ENCODE measurements at places on chromosomes 2 and 18.

DNA sequence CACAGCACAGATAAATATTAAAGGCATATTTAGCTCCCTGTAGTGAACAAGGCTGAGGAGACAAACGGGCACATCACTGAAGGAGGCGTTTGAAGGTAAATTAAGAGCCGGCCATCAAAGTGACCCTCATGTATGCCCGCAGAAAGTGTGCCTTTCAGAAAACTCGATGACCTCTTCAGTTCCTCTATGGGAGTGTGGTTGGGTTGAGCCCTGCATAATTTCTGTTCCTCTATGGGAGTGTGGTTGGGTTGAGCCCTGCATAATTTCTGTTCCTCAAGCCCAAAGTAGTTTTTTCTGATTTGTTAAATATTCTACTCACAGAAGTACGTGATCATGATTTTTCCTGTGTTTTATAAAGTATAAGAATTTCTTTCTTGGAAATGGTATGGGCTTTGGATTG is 568.5 kb downstream of the TSN start:
- no peak for DNase-seq

DNA sequence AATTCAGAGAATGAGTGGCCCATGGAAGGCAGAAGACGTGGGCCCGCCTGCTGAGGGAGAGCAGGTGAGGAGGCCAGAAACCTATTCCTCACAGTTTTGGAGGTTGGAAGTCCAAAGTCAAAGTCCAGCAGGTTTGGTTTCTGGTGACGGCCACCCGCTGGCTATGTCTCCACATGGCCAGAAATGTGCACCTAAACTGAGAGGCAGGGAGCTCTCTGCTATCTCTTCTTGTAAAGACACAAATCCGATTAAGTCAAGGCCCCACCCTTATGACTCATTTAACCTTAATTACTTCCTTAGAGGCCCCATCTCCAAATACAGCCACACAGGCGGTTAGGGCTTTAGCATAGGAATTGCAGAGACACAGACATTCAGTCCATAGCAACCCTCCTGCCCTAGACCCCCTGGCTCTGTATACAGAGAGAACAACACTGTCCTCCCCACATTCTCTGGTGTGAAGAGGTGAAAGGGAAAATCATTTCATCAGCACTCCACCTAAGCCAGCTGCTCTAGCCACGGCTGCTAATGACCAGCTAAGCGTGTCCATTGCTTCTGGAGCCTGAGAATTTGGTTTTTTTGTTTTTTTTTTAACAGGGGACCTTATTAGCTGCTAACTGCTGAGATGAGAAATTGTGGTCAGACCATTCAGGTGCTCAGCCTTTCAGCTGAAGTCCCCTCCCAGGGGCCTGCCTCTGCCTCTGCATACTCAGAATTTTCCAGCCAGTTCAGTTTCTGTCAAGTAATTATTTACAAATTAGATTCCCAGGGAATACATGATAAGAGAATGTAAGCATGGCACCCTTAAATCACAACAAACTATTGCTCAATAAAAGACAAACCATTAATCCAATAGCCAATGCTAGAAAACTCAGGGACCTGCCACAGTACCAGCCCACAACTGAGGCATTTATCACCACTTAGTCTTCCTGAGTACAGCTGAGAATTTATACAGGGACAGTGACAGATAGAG is 368.7 kb upstream of the ID2 start:
- no peak for DNase-seq

DNA sequence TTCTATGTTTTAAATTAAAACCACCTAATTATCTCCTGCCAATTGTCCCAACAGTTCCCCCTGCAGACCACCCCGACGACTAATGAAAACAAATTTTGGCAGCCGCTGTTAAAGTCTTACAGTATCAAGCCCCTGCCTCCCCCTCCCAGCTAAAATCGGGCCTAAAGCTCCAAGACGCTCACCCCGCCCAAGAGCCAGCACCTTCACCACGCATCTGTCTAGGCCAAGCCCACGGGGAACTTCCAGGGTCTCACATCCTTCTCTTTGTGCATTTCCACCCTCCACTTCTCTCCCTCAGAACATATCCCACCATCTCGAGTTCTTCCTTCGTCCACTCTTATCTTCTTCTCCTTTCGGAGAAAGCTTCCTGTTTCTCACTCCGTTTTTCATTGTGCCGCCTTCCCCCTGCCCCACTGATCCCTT is 445 bp downstream of the PRPF40A start:
- no peak for DNase-seq

- DNase-seq, result no peak
Observed at GRCh38 chr2:113977060-113977659, 87.3 kb downstream of the ACTR3 start.

DNA sequence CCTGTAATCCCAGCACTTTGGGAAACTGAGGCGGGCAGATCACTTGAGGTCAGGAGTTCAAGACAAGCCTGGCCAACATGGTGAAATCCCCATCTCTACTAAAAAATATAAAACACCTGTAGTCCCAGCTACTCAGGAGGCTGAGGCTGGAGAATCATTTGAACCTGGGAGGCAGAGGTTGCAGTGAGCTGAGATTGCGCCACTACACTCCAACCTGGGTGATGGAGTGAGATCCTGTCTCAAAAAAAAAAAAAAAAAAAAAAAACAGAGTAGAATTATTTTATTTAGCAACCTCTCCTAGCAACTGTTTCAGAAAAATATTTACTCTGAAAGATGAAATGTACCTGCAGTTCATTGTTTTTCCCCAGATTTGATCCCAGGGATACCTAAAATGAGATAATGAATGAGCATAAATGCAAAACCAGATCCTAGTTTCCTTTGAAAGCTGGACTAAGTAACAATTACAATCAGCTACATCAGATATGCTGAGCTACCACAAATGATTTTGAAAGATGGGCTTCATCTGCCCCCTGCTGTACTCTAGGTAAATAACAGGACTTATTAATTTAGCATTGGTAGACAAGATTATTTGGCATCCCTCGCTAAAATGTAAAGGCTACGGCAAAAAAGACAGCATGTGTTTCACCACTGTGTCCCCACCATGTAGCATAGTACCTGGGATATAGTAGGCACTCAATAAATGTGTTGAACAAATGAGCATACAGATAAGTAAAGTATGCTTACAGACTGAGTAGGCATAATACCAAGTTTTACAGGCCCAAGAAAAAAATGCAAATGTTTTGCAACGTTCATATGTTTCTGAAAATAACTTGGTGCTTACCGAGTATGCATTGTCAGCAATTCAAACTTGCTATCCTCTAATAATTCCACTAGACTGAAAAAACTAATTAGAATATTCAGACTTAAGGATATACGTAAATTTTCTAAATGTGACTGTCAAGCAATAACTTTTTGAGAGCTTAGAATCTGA is 102.5 kb downstream of the ATL2 start:
- no peak for DNase-seq

DNA sequence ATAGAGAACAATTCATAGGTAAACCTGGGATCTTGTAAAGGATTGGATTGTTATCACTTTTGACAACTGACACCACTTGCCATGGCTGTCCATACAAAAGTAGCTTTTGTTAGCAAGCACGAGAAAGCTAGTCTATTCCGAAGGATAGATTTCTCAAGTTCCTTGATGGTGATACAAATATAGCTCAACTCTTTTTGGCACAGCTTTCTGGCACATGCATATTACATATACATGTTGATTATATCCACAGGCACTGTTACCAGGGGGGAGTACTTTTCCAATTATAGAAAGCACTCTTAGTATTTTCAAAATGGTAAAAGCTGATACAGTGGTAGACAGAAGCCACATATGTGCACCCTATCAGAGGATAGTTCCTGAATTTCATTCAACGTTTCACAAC is 168.9 kb downstream of the UPP2 start:
- no peak for DNase-seq

DNA sequence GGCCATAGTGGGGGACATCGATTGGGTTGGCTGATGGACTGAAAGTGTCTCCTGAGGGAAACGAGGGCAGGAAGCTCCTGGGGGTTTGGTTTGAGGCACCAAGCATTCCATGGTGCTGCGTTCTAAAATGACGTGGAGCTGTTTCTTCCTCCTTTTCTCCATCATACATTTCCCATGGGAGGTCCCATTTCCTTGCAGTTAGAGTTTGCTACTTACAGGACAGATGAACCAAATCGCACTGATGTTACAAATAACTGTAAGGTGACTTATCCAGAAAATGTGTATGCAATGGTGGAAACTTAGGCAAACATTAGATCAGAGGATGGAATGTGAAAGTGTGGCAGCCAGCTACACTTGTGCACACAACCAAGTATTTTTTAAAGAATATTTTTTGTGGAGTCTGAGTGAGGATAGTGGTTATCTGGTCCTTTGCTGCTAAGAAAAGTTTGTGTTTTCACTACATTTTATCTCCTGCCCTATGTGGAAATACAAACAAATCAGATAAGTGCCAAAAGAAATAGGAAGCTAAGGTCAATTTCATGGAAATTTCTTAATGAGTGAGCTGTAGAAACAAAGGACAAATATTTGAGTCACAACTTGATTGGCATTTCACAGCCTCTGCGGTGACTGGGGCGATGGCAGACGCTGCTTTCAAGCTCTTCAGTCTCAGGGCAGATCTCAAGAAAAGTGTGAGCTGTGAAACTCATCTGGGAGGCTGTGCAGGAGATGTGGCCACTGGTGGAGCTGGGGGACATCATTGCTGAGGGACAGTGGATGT is 256.2 kb downstream of the TSN start:
- DNase-seq, result no peak

GRCh38 chr2:216545359-216545758 is 46.7 kb downstream of the RPL37A start:
- no peak for DNase-seq

DNA sequence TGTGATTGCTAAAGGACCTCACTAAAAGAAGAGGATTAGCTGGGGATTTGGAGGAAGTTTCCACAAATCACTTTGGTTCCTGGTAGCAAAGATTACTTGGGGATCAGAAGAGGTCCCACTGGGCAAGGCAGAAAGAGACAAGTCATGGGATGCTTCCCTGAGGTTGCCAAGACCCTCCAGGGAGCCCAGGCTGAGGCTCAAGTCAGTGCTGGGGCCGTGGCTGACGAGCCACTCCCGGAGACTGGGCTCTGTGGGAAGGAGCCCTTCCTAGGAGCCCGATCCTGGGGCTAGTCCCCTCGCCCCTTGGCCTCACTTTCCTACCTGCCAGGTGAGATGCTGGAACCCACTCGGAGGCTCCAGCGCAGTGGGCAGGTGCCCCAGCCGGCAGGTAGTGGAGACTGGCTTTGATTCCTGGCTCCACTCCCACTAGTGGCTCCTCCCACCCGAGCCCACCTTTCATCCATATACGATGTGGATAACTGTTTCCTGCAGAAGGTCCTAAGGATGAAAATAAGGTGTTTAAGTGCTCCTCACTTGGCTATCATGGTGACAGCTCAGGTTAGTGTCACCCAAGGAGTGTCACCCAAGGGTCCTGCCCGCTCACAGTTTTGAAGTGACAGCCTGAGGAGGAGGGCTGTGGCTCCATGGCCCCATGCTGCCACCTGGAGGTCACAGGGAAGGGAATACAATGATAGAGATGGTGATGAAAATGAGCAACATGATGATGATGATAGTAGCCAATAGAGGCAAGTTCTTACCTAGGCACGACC is 100.5 kb downstream of the CAPN13 start:
- peak; percentile 44 for DNase-seq

DNA sequence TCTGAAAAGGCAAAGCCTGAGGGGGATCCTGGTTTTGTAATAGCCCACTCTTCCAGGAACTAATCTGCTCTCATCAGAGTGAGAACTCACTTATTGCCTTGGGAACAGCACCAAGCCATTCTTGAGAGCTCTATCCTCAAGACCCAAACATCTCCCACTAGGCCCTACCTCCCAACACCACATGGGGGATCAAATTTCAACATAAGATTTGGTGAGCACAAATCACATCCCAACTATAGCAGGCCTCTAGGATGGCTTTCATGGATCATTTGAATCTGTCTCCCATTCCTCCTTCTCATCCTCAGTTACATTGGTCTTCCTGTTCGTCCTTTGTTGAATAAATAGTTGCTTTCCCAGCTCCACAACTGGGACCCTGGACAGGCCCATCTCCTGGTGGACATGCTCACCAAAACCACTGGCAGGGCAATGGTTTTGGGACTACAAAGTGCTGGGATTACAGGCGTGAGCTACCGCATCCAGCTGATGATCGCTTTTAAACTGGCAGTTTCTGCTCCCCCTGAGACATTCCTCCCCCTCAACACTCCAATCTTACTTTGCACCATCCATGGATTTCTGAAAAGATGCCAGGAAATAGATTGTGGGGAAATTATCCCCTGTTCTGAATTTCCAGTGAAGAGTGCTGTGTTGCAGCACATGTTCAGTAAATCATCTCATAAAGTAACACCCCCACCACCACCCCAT is 42.6 kb downstream of the MCFD2 start:
- DNase-seq, result no peak

DNA sequence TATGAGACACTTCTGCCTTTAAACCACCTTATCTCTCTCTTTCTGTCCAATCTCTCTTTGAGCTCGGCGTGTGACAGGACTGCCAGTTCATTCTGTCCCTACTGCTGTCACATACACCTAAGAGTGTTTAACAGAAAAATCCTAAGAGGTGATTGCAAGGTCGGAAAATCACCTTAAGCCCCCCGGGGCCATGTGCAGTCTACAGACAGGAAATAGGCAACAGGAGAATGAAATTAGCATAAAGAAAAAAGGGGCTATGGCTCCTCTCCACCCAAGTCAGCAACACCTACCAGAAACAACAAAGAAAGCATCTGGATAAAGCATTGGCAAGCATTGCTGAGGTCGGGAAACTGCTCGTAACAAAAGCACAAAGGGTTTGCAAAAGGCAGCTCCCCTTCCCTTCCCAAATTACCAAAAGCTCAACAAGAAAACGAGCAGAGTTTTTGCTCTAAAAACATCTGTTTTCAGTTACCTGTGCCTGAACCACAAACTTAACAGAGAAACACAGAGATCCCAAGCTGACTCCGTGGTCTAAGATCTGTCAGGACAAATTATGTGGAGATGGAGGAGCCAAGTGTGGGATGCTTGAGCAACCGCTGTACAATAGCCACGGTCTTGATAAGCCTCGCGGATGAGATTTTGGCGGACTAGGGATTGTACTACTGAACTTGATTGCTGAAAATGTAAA is 30.4 kb downstream of the ANKRD44 start:
- DNase-seq, result no peak

GRCh38 chr2:35184471-35184870 is 1171.1 kb upstream of the CRIM1 start:
- DNase-seq, result no peak

DNA sequence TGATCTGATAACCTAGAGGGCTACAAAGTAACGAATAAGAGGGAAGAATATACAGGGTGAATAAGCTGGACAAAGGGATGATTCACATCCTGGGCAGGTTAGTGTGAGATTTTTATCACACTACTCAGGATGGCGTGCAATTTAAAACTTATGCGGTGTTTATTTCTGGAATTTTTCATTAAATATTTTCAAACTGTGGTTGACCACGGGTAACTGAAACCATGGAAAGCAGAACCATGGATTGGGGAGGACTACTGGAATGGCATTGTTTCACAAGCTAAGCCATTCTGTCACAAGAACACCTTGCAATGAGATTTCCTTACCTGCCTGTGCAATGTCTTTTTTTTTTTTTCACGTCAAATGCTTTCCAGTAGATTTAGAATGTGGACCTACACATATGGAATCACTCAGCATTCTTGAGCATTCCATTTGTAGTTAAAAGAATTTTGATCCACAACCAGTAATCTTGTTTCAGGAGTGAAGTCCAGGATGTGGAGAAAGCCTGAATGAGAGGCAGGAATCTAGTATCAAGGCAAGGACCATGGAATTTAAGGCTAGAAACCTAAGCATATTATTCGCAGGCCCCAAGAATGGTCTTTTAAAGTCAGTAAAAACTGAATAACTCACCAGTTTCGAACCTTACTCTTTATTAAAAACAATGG is 8.0 kb upstream of the CDK15 start:
- no peak for DNase-seq

- DNase-seq, result no peak
Observed at GRCh38 chr2:64000630-64001381, 18.4 kb downstream of the VPS54 start.

- DNase-seq, result no peak
Observed at GRCh38 chr2:169351725-169352124, 10.6 kb downstream of the LRP2 start.
